NCI-H187 treated with DMSO at 0.1 percent for 48 hours (cell line): ENCODE measurements at places on chromosomes 4 and X.

DNA sequence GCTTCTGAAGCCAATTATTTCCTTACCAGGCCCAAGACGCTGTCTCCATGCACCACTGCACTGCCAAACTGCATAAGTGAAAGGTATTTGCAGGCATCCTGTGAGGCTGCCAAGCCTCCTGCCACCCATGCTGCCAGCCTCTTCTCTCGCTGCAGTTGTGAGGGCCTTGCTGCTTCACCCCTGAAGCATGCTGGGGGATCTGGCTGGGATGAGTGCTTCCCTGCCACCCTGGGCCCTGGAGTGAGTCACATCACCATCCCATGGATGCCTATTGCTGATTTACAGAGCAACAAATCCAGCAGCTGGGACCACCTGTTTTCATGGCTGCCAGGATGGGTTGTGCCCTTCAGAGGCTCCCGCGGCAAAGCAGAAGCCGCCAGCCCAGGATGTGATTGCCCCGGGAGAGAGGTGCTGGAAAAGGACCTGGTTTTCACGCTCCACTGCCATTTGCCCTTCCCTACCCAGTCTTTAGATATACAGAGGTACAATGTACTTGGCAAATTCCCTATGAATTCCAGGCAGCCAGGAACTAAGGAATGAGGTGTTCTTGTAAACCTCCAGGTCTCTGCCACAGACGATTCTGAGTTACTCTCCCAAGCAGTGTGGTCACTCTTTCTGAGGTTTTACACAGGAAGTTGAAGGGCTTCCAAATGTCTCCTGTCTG is 41.5 kb upstream of the PTCHD1 start:
- DNase-seq, result no peak

- no peak for DNase-seq
Observed at GRCh38 chr4:98851806-98852205, 77.1 kb downstream of the EIF4E start.

DNA sequence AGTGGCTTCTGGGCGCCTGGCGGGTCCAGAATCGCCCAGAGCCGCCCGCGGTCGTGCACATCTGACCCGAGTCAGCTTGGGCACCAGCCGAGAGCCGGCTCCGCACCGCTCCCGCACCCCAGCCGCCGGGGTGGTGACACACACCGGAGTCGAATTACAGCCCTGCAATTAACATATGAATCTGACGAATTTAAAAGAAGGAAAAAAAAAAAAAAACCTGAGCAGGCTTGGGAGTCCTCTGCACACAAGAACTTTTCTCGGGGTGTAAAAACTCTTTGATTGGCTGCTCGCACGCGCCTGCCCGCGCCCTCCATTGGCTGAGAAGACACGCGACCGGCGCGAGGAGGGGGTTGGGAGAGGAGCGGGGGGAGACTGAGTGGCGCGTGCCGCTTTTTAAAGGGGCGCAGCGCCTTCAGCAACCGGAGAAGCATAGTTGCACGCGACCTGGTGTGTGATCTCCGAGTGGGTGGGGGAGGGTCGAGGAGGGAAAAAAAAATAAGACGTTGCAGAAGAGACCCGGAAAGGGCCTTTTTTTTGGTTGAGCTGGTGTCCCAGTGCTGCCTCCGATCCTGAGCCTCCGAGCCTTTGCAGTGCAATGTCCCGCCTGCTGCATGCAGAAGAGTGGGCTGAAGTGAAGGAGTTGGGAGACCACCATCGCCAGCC is at the start of gene ATOH1:
Gene ATOH1 (plus strand): TSS at position 422 of the 663 bp plus-strand sequence. CDS start 174 bp downstream, at position 596.
- no peak for DNase-seq

GRCh38 chrX:148542481-148543255 is 42.3 kb downstream of the AFF2 start:
- DNase-seq, result no peak

- no peak for DNase-seq
Observed at GRCh38 chr4:37705571-37705970, 19.4 kb upstream of the RELL1 start.

DNA sequence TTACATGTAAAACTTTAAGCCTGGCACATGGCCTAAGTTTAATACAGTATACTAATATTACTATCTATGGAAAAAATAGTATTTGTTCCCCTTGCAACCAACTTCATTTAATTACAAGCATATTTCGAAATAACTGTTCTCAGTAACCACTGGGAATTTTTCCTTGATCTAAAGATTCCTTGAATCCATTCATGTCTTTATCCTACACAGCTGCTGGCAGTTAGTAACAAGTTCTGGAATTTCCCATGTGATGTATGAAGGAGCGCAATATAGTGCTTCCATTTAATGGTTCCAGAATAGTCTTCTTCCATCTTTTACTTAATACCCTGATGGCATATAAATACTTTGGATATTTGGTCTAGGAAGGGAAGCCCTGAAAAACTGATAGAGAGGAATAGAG is 136.5 kb downstream of the AASDH start:
- DNase-seq, result no peak

DNA sequence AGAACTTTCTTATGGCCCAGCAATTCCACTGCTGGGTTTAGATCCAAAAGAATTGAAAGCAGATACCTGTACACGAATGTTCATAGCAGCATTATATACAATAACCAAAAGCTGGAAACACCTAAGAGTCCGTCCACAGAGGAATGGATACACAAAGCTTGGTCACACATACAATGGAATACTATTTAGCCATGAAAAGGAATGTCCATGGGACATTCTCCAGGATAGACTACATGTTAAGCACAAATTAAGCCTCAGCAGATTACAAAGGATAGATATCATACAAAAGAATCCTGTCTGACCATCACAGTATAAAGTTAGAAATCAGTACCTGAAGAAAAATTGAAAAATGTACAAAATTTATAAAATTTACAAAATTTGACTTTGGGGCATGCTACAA is 12.7 kb upstream of the MAEA start:
- DNase-seq, result no peak

DNA sequence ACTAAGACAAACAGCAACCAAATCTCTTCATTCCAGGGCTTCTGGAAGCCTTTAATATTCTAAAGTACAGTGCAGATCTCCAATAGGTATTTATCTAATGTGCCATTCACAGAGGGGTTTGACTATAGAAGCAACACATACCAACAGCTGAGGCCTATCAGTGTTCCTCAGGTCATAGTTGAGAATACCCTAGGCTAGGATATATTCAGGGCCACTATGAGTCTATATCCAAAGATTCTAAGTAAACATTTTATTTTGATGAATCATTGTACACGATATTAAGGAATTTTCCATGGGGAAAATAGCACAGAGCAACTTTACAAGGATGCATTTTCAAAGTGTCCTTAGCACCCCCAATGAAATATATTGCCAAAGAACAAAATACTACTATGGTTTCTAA is 9.7 kb downstream of the SMIM10 start:
- DNase-seq, result no peak

DNA sequence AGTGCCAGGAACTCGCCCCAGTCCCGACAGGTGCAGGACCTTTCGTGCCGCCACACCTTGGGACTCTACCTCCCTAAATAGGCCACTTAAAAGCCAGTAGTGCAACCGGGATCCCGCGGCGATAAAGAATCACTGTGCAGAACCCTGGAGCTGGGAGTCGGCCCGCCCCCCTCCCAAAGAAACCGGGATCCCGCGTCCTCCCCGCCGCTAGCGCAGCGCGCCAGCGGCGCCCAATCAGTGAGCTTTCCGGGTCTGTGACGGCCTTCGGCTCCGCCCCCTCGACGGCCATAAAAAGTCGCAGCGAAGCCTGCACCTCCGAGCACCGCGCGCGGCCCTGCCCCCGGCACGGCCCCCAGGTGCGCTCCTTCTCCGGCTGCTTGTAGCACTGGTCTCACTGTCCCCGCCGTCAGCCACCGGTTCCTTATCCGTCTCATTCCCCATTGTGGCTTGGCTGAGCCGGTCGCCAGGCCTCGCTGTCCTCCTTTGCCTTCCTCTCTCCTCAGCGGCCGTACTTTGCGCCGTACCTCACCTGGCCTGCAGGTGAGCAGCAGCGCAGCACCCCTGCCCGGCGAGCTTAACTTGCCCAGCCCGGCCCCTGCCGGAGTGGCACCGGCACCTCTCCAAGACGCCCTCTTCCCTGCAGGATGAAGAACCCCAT is at the start of gene LRAT:
Gene LRAT (plus strand): TSS at position 318 of the 658 bp plus-strand sequence. CDS start 327 bp downstream, at position 645.
- no peak for DNase-seq

DNA sequence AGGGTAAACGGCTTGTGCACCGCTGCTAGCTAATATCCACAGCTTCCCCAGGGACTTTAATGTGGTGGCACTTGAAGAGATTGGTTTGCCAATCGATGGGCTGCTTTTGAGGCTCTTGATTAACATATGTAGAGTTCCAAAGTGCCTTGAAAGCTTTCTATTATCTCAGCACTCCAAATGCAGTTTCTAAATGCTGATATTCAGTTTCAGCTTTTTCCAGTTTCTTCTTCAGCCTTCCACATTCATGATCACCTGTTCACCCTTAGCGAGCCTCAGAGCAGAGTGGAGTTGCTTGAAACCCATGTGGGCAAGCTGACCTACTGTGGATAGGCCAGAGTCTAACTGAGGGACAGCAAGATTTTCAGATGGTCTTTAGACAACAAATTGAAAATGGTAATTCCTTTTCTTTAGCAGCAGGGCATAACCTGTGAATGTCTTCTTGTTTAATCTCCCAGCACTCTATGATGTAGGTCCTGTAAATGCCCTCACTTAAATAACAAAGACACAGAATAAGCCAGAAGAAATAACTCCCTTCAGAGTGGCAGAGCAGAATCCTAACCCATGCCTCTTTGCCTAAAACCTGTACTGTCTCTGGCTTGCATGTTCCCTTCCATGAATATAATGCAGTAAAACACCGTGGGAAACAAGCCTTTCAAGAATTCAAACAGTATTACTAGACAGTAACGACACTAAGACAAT is 99.8 kb downstream of the TSPAN5 start:
- DNase-seq, result no peak

- no peak for DNase-seq
Observed at GRCh38 chrX:51824061-51824460, 69.4 kb upstream of the MAGED1 start.
